ENCODE measurements at places on chromosomes 3 and 15.
A peak's percentile ranks its signal among the peaks of the same experiment; 100 is the strongest.

DNA sequence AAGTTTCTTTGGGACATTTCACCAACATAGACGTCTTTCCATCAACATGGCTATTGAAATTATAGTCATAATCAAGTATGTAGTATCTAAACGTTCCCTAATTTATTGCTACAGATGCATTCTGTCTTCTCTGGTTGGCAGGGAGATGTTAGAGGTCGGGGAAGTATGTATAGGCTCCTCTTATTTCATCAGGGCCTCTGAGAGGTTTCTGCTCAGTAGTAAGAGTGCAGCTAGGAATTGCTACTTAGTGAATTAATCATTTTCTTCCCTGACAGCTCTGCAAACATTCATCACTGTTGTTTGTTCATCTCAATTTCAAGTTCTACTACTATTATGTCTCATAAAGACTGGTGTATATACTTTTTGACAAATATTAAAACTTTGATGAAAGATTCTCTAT lies 309.7 kb upstream of the NR2F2 start:
- DNase-seq: no peak

DNA sequence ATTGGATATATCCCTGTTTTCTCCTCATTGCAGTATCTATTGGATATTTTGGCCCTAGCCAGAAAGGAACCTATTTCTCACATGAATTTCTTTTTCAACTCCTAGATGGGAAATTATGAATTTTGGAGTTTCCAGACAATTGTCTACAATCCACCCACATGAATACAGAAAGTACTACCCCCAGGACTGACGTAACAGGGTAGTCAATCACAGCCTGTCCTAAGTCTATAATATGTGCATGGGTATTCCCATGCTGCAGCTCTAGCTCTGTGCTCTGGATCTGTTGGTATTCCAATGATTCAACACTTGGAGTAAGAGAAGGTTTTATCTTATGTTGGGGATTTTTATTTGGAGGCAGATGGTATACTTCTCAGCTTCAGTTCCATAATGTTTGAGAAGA lies 393.1 kb upstream of the ARRDC4 start:
- no peak for DNase-seq

- DNase-seq: no peak
These were observed 18.9 kb upstream of the ATP2B2 start for GRCh38 chr3:10524270-10524669.

DNA sequence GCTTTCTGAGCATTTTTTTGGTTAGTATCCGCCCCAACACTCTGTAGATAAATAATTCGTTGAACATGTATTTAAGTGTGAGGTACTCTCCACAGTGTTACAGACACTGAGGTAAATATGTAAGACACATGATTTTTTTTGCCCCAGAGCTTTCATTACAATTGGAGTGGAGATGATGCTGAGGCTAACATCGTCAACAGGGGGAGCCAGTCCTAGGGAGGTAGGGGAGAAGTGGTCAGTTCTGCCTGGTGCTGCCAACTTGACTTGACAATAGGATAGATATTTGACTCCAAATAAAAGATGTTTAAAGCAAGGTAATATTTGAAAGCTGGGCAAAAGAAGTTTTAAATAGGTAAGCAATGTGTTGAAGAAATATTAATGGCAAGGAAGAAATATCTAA lies 295.7 kb downstream of the UNC13C start:
- no peak for DNase-seq

DNA sequence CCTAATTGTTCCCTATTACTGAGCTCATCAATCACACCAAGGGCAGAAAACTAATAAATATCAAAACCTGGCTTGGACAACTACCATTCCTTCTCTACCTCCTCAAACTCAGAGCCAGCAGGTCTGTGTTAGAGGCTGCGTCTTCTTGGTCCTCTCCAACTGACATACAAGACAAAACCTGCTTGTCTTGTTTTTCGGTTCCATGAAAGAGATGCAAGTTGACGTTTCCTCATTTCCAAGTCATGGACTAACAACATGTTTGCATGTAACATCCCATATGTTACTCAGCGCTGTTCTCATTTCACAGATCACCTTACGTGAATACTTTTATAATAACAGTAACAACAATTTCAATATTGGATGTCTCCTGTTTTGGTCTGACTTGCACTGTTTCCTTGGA lies 110.9 kb downstream of the LMLN start:
- no peak for DNase-seq

GRCh38 chr15:90603893-90604292 lies 74.2 kb downstream of the CRTC3 start:
- DNase-seq: peak; percentile 27

DNA sequence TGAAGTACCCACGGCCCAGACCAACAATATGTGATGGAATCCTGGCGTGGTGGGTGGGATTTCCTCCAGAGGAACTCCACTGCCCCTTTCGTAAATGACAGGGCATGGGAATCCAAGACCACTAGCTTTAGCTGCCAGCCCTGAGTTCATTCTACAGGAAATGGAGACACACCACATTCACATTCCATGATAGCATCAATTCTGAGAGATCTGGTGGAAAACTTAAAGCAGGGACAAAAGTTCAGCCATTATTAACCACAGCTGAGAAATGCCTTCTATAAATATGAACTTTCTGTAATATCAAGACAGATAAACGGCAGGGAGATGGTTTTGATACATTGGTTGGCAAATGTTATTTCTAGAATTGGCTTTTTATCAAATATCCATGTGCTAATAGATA lies 98.2 kb downstream of the FBN1 start:
- no peak for DNase-seq

- DNase-seq: no peak
These were observed 92.0 kb downstream of the PRICKLE2 start for GRCh38 chr3:64133272-64133671.

DNA sequence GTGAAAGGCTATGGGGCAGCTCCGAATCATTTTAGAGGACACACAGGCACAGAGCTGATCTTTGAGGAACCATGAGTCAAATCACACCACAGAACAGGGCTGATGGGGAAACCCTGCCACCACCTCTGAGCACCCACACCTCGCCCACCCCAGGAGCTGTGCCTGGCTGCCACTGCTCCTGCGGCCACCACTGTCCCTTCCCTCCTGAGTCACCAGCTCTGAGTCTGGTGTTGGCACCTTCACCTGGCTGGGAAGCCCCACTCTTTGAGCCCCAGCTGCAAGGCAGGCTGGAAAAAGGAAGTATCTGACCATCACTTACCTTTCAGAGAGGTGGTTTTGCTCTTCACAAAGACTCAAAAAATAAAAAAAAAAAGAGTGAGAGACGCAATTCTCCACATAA lies 63.6 kb upstream of the MEF2A start:
- no peak for DNase-seq

DNA sequence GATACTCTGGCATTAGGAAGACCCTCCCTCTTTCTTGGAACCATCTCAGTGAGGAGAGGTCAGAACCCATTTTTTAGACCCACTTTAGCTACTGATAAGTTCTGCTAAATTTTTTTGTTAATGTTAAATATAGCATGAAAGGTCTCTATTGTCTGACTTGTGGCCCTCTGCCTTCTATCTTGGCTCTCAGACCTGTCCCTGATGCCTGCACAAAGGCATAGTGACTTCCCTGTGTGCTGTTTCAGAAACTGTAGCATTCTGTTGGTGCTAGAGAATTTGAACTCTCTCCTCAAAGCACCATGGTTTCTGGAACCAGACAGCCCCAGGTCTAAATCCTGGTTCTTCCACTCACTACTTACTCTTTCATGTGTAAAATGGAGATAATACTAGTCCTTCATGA lies 15.4 kb downstream of the MAPKBP1 start:
- DNase-seq: no peak

DNA sequence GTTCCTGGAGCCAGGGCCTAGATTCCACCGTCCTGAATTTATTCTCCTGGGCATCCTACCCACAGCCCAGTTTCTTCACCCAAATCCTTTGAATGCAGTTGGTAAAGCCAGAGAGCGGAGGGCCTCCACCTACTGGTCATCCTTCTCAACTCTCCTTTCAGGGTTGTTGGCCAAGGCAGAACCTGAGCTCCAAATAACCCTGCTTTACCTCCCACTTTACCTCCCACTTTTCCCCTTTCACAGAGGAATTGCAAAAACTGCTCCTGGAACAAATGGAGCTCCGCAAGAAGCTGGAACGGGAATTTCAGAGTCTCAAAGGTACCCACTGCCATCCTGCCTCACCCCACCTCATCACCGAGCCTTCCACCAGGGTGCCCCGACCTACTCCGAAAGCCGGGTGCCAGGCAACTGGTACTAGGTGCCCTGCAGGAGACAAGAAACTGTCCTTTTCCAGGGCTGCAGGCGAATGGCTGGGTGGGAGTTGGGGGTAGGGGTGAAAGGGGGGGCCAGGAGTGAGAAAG lies 6.8 kb downstream of the SKOR1 start:
- no peak for DNase-seq

DNA sequence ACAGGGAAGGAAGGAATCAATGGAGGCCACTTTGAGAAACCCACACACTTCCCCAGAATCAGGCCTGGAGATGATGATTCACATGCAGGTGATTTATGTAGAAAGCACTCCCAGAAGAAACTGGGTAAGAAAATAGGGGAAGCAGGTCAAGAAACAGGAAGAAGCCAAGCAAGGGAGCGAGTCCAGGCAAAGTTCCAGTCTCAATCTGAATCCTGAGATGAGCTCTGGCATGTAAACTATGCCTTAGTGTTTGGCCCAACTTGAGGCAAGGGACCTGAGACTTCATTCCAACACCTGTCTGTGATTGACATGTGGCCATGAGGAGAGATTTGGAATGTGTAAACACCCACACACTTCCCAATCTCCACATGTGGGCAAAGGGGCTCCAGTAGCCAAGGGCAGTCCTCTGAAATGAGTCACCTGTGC lies 61.6 kb upstream of the CTNNB1 start:
- no peak for DNase-seq

GRCh38 chr15:92011611-92012367 lies 158.3 kb downstream of the SLCO3A1 start:
- DNase-seq: no peak
